ENCODE measurements at places on chromosomes 16 and 17.
A peak's percentile ranks its signal among the peaks of the same experiment; 100 is the strongest.

DNA sequence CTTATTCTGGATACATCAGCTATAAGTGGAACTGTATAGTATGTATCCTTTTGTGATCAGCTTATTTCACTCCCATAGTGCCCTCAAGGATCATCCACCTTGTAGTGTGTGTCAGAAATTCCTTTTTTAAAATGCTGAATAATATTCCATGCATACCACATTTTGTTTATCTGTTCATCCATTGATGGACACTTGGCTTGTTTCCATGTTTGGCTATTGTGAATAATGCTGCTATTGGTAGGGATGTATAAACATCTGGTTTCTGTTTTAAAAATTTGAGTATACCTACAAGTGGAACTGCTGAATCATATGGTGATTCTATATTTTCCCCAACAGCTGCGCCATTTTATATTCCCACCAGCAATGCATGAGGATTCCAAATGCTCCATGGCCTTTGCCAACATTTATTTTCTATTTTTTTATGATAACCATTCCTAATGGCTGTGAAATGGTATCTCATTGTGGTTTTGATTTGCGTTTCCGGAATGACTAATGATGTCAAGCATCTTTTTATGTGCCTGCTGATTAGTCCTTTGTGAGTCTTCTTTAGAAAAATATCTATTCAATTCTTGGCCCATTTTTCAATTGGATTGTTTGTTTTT lies 11.6 kb downstream of the RCVRN start:
- no peak for DNase-seq

DNA sequence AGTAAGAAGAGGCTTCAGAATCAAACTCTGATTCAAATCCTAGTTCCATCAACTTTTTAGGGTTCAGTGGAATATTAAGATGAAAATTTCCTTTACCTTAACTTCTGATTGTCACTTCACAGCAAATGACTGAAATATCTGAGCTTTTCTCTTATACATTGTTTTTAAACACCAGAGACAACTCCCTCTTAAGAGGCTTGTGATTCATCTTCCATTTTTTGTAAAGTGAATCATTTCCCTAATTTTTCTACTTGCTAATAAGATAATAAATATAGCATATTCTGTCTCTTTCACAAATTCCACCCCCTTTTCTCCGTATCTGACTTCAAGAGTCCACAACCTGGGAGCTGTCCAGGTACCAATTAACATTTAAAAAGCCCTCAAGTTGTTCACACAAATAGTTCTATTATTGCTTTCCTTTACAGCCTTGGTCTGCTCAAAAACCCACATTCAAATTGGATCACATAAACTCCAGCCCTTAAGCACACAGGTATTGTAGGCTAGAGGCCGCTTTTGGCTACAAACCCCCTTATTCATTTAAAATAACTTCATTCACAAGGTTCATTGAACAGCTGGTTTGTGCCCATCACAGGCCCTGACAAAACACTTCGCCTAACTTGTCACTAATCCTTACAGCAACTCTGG lies 14.1 kb upstream of the UTP6 start:
- DNase-seq, result no peak

DNA sequence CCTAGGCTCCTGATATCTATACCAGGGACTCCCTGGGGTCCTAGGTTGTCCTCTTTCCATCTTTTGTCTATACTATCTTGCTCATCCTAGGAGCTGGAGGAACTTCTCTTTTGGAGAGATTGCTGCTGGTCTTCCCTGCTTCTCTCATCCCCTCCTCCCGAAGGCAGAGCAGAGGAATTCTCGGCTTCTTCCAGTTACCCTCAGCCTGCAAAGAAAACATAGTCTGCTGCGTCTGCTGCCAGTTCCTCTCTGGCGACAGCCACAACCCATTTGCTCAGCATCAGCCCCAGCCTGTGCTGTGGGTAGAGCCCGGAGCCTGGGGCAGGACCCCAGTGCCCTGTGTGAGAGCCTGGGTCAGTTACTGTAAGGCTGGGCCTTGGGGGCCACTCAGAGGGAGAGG lies 21.5 kb upstream of the DYNLL2 start:
- no peak for DNase-seq

DNA sequence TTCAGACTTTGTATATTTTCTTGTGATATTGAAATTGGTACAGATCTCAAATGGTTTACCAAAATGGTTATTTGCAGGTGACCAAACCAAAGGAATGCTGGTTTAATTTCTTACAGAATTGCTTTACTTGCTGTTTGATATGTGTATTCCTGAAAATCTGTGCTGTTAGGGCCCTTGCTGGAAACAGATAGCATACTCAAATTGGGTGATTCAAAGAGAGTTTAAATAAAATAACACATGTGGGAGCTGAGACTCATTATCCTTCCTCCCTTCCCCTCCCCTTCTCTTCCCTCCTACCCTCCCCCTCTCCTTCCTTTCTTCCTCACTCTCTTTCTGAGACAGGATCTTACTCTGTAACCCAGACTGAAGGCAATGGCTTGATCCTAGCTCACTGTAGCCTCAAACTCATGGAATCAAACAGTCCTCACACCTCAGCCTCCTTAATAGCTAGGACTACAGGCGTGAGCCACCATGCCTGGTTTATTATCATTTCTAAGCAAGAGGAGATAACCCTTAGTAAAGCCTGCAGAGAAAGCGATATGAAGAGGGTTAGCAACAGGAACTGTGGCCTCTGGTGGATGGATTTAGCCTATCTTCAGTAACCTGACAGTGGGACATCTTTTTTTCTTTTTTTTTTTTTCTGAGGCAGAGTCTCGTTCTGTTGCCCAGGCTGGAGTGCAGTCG lies 141.9 kb downstream of the BCAS3 start:
- no peak for DNase-seq

GRCh38 chr17:29982991-29983653 lies 41.7 kb downstream of the EFCAB5 start:
- no peak for DNase-seq

DNA sequence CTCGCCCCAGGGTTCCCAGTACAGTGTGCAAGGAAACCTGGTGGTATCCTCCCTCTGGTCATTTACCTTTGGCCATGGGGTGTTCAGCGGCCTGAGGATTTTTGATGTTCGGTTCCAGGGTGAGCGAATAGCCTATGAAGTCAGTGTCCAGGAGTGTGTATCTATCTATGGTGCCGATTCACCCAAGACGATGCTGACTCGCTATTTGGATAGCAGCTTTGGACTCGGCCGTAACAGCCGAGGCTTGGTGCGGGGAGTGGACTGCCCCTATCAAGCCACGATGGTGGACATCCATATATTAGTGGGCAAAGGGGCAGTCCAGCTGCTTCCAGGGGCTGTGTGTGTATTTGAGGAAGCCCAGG lies 1.2 kb downstream of the AOC2 start:
- DNase-seq, result no peak

DNA sequence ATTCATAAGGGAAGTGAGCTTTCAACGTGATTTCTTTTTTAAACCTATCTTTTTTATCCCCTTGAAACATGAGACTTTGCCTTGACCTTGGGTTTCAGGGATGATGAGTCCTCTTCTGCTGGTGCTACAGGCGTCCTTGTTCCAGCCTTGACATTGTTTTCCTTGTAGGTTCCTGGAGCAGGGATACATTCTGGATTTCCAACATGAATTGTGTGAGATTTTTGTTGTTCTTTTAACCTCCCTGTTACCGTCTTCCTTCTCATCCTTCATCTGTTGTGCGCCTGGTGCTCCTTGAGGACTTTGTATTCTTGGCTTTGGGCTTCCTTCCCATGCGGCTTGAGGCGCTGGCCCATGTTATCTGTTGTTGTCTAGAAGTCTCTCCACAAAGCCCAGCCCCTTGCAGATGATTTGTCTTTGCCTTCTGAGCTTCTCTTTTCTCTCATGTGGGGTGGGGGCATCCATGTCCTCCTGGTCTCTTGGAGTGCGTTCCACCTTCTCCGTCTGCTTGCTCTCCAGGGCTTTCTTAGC lies 283.6 kb downstream of the SNX29 start:
- DNase-seq, result no peak

GRCh38 chr17:73933871-73934270 lies 269.6 kb upstream of the RPL38 start:
- DNase-seq, result no peak

- DNase-seq, result no peak
Observed at GRCh38 chr17:71883845-71884244, 237.0 kb upstream of the SOX9 start.

GRCh38 chr16:23802776-23803175 lies 33.0 kb upstream of the PRKCB start:
- DNase-seq, result no peak

GRCh38 chr17:18167421-18167820 lies 16.2 kb upstream of the ALKBH5 start:
- no peak for DNase-seq

DNA sequence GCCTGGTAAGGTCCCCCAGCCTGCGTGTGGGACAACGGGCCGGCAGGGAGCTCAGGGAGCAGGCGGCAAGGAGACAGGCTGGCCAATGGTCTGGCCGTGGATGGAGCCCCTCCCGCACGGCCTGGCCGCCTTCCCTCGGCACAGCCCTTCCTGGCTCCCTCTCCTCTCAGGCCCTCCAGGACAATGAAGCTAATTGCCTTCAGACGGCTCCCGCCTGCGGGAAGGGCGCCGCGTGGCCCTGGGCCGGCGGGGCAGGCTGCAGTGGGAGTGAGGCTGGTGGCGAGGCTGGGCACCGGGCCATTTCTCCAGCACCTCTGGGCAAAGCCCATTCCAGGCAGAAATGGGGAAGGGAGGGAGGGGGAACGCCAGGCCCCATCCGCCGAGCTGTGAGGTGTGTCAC lies 50.9 kb downstream of the ENGASE start:
- no peak for DNase-seq

GRCh38 chr17:36545077-36545464 lies 352 bp downstream of the GGNBP2 start:
- no peak for DNase-seq

DNA sequence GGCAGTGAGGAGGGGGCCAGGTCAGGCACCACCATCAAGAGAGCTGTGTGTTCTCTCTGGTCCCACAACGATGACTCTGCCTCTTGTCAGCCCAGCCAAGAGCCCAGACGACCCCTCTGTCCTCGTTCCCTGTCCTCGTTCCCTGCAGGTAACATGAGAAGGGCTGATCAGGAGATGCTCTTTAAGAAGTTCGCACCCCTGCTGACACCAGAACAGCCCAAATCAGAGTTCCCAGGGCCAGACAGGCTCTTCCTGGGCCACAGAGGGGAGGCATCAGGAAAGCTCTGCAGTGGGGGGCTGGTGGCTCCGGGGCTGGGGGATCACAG lies 13.5 kb upstream of the DNAI2 start:
- no peak for DNase-seq

- no peak for DNase-seq
Observed at GRCh38 chr17:51059781-51060180, 60.9 kb downstream of the SPAG9 start.

DNA sequence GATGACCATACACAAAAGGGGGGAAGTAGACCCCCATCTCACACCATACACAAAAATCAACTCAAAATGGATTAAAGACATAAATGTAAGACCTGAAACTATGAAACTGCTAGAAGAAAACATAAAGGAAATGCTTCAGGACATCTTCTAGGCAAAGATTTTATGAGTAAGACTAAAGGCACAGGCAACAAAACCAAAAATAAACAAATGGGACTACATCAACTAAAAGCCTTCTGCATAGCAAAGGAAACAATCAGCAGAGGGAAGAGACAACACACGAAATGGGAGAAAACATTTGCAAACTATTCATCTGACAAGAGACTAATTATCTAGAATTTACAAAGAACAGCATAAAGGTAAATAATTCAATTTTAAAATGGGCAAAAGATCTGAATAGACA lies 152.1 kb downstream of the AXIN2 start:
- DNase-seq, result no peak

- DNase-seq, result no peak
Observed at GRCh38 chr16:68425498-68426346, 22.6 kb downstream of the SMPD3 start.

GRCh38 chr17:61124562-61124961 lies 275.1 kb upstream of the TBX2 start:
- DNase-seq, result no peak

- no peak for DNase-seq
Observed at GRCh38 chr16:66842765-66843164, 1.4 kb upstream of the CA7 start.

DNA sequence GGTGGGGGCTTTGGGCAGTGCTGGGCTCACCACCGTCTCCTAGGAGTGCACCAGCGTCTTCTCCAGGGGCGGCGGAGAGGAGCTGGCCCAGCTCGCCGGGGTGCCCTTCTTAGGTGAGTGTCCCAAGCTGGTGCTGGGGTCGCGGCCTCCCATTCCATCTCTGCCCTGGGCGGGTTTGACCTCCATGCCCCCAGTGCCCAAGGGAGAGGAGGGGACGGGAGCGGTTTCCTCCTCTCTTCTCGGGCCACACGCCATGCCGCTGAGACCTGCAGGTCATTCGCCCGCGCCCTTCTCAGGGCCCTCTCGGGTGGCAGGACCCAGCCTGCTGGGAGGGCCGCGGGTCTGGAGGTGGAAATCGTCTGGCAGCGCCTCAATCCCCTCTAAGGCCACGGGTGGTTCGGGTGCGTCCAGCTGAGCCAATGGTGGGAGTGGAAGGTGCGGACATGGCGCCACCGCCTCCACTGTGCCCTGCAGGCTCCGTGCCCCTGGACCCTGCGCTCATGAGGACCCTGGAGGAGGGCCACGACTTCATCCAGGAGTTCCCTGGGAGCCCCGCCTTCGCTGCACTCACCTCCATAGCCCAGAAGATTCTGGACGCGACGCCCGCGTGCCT lies 5.3 kb downstream of the IGFALS start:
- DNase-seq, result peak; percentile 1

DNA sequence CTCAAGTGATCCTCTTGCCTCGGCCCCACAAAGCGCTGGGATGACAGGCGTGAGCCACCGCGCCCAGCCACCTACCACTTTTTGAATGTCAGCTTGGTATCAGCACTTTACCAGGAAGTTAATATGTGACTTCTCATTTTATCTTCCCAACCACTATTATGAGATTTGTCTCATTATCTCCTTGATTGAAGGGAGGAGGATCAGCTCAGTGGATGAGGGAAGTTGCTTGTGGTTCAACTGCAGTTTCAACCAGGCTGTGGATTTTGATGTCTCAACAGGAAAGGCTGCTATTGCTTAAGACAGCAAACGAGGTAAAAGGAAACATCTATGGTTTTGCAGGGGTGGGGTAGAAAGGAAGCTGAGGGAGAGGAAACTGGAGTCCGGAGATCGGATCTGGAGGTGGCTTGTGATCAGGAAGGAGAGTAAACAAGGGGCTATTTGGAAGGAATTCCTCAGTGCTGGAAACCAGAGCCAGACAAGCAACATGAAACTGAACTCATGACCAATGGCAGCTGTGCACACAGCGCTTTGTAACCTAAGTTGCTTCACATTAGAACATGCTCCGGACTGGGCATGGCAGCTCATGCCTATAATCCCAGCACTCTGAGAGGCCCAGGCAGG lies 180.5 kb downstream of the VPS53 start:
- DNase-seq, result no peak

DNA sequence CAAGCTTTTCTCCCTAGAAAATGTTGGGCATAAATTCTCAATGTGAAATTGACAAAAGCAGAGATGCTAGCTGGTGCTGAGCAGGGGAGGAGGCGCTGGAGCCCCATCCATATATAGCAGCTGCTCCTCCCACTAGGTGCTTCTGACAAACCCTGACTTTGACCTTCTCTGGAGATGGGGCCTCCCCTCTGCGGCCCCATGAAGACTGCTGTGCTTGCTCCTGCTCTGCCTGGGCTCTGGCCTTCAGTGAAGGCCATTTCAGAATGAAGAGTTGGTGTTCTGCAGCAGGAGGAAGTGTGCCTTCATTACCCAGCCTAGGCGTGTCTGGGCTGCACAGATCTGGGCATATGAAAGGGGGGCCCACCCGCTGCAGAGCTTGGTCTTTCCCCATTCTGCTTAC lies 29.7 kb downstream of the ASIC2 start:
- no peak for DNase-seq

- DNase-seq, result no peak
Observed at GRCh38 chr17:152860-153420, 15.6 kb downstream of the SCGB1C2 start.

GRCh38 chr16:57898961-57899360 lies 72.0 kb downstream of the CNGB1 start:
- DNase-seq, result no peak

Measured in activated CD4-positive, alpha-beta T cell treated with anti-CD3 and anti-CD28 coated beads for 48 hours (primary cell).